ENCODE measurements at places on chromosomes 1 and 21.

DNA sequence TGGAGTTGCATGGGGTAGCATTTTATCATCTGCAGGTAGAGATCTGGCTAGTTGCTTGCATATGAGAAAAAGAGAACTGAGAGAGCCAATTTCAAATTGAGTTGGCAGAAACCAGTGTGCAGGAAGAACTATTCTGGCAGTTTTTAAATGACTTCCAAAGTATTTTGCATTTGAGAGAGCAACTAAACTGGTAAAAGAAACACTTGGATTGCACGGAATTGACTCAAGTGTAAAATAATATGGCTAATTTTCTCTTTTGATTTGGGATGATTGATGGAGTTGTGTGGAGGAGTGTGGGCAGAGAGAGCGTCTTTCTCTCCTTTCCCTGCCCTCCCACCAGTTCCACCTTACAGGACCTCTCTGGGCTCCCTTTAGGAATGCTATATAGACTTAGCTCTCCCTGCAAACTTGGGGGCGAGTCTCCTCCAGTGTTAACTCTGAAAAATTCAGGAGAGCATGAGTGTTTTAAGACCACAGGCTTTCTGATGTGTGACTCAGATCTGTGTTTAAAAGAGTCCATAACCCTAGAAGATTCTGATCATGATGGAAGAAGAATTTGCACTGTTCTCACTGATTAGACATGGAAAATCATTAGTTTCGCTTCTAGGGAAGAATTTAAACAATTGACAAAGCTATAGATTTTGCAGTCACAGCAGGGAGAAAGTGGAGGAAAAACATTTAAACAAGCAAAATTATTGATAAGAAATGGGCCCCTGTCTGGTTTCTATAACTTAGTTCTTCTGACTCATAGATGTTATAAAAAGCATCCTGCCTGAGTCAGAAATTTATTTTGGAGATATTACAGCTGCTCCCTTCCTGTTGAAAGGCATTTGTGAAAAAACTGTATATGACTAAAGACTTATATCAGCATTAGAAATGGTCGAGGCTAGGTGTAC, 24.9 kb upstream of the CTBS start:
- DNase-seq = no peak

- DNase-seq = no peak
These were observed 120.7 kb downstream of the CNIH3 start for GRCh38 chr1:224736619-224737352.

- no peak for DNase-seq
These were observed 67.0 kb downstream of the XCL2 start for GRCh38 chr1:168476588-168477385.

DNA sequence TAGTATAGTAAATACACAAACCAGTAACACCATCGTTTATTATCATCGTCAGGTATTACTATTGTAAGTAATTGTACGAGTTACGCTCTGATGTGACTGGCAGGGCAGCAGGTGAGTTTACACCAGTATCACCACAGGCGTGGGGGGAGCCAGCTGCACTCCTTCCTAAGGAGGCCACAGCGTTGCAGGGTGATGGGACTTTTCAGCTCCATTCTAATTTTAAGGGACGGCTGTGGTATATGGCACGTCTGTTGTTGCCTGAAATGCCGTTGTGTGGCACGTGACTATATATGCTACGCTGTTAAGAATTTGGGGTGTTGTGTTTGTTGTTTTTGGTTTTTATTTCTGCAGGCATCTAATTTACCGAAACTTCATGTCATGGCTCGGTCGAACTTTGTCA, 164.8 kb upstream of the COL6A1 start:
- no peak for DNase-seq

GRCh38 chr1:3194760-3195479, 125.9 kb downstream of the PRDM16 start:
- DNase-seq = no peak
